ENCODE measurements at places on chromosomes 7 and 10.

DNA sequence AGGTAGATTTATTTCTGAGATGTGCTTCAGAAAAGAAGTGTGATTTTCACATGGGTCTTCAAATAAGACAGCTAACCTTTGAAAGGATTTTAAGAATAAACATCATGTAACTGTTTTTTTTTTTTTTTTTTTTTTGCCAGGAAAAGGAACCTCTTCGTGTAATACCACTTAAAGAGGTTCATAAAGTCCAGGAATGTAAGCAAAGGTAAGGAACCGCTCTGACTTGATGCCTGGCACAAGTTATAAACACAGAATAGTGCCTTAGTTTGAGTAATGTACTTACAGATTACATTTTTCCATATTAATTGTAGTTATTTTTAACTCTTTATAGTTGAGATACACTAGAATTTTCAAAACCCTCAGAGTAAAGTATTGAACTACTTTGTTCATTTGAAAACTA lies 30.4 kb upstream of the ARMS2 start:
- no peak for DNase-seq

DNA sequence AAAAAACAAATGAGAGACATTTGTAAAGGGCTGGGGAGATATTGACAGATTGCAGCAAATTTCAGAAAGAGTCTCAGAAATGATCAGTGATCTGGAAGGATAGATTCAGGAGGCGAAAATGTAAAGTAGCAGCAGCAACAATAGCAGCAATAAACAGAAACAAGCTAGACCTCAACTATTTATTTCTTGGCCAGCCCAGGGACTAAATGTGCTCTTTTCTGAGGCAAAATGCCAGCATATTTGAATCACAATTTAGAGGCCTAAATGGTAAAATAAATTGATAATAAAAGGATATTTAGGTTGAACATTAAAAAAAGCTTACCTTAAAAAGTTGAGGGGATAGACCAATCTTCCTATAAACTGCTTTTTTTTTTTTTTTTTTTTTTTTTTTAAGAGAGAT lies 134.6 kb upstream of the ITGB1 start:
- DNase-seq = no peak

DNA sequence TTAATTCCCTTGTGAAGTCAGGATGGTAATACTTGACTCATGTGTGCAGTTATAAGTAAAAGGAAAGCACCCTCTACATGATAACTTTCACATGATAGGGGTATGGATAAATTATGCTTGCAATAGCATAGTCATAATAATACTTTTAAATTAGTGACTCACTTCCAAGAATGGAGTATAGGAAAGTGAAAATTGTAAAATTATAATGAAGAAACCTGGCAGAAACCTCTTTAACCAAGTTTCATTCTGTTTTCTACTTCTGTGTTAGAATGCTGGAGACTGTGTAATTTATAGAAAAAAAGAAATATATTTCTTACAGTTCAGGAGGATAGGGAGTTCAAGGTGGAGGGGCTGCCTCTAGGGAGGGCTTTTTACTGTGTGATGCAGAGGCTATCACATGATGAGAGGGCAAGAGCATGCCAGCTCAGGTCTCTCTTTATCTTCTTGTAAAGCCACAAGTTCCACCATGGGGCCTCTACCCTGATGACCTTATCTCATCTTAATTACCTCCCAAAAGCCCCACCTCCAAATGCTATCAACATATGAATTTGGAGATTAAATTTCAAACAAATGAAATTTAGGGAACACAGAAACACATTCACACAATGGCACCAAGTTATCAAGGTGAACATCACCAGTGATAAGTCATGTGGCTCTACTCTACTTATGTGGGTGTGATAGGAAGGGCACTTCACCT lies 43.2 kb downstream of the HDAC9 start:
- no peak for DNase-seq

DNA sequence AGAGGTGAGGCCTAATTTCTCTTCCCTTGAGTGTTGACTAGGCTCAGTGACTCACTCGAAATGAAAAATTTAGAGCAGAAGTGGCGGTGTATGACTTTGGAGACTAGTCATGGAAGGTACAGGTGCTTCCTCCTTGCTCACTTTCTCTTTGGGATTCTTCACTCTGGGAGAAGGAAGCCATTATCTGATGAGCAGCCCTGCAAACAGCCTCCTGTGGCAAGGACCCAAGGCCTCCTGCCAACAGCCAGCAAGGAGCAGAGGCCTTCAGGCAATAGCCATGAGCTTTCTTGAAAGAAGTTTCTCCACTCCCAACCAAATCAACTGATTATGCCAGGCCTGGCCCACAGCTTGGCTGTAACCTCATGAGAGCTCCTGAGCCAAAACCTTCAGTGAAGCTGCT lies 369.6 kb upstream of the VWC2 start:
- DNase-seq = no peak

DNA sequence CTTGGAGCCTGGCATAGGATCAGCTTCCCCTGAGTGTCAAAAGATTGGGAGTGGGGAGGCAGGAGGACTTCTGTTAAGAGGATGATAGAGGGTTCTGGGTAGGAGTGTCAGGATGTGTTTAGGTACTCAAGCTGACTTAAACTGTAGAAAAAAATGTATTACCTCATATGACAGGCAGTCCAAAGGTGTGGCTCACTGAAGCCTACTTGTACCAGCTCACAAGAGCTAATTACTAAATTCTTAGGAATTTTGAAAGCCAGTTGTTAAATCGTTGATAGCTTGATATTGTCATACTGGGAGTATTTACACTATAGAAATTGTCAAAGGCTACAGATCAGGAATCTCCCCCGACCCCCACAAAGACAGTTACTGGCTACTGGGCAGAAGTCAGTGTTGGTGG lies 32.1 kb downstream of the FAS start:
- DNase-seq = no peak

DNA sequence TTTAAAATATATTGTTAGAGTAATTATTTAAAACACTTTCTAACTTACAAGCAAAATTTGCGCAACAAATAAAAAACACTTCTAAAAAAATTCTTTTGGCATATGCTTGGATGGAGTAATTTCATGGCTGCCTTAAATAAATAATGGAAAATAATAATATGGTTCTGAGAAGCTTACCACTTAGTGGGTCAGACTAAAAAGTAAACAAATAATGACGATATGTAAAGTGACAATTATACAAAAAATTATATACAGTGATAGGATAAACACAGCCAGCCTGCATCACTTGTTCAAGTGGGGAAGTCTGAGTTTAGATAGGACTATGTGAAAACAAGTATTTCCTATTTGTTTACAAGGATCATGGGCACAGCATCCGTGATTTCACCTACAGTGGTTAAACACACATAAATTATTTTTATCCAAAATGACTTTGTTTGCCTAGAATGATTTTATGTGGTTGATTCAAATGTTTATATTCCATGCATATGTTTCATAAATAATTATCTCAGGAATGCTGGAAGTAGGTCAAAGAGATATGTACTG lies 141.7 kb upstream of the SEMA3D start:
- no peak for DNase-seq

DNA sequence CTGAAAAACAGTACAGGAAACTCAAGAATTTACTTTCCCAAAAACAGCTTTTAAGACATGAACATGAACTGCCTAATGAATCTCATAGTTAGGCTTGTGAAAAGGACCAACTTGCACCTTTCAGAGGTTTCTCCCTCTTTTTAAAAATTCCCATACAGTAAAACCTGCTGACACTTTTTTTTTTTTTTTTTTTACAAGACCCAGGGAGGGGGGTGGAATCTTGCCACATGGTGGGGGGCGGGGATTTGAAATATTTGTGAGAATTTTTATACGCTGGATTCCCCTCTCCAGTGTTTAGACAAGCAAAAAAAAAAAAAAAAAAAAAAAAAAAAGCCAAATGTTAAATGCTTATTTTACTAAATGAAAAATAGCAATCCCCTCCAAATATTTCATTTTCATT lies 57.4 kb downstream of the HIBADH start:
- DNase-seq = no peak

Measured in stimulated activated naive CD4-positive, alpha-beta T cell (primary cell).